ENCODE measurements at places on chromosomes 1 and 21.

GRCh38 chr1:232873412-232873811 lies 68.2 kb downstream of the MAP10 start:
- DNase-seq = no peak

DNA sequence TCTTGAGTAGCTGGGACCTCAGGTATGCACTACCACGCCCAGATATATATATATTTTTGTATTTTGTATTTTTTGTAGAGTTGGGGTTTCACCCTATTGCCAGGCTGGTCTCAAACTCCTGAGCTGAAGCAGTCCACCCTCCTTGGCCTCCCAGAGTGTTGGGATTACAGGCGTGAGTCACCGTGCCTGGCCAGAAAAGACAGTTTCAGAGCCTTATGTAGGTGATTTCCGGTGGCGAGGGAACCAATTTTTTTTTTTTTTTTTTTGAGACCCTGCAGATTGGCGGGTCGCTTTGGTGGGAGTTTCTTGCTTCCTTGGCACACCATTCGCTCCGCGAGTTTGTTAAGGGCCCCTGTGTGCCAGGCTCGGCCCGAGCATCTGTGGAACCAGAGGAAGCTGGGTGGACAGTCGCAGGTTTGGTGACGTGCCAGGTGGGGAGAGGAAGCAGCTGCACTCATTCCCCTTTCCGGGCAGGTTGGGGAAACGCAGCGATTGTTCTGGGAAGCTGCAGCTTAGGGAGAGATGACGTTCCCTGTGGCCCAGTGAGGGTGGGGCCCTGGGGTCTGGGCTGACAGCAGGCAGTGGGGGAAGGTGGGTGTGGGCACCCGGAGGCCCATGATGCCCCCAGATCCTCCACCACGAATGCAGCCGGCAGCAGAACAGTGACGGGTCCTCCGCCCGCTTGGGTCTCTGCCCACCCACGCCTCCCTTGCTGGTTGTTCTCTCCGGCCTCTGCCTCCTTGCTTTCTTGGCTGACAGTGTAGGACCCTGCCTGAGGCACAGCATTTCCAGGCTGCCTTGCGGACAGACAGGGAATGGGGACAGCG lies 25.1 kb downstream of the SPSB1 start:
- no peak for DNase-seq

DNA sequence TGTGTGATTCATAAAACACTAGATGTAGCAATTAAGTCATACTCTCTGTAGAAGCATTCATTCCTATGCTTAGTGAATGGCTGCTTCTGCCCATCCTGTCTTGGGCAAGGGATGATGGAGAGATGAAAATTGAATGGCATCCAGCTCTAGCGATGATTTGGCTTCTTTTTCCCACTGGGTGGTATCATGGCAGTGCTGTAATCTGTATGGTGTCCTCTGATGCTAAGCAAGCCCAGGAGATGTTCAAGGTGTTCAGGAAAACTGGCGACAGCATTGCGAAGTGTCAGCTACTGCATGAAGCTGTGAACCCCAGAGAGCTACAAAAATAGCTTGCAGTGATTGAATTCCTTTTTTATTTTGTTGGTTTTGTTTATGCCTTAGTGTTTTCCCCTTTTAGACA lies 48.9 kb upstream of the LEPR start:
- DNase-seq = no peak

- DNase-seq = no peak
Measured at GRCh38 chr1:155975375-155976061, 2.8 kb downstream of the ARHGEF2 start.

GRCh38 chr1:28885472-28885877 lies 28.9 kb upstream of the EPB41 start:
- DNase-seq = no peak

DNA sequence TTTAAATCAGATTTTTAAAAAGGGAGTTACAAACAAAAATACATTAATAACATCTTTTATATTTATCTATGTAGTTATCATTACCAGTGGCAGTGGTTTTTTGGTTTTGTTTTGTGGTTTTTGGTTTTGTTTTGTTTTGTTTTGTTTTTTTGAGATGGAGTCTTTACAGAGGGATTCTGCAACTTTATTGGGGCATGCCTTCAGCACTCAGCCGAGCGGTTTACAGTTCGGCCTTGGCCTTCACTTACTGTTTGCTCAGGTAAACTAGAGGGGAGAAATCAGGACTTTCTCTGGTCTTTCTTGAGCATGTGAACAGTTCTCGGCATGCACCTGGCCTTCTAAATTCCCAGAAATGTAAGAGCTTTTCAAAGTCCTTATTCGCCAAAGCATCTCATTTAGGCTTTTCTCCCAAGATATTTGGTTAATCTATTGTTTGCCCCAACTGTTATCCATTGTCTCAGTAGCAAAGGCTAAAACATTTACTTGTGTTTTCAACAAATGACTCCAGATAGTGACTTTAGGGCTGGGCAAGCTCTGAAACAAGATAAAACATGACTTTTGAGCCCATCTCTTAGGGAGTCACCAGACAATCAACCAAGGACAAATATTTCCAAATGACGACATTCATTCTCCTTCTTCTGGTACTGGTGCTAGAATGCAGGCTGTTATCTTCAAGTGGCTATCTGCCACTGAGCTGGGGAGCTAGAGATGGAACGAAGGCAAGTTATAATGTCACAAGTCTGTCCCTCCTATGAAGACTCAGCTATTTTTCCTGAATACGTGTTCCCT lies 48.4 kb upstream of the ADORA3 start:
- DNase-seq = no peak

GRCh38 chr1:23459338-23459757 lies 24.6 kb downstream of the ASAP3 start:
- DNase-seq = no peak

DNA sequence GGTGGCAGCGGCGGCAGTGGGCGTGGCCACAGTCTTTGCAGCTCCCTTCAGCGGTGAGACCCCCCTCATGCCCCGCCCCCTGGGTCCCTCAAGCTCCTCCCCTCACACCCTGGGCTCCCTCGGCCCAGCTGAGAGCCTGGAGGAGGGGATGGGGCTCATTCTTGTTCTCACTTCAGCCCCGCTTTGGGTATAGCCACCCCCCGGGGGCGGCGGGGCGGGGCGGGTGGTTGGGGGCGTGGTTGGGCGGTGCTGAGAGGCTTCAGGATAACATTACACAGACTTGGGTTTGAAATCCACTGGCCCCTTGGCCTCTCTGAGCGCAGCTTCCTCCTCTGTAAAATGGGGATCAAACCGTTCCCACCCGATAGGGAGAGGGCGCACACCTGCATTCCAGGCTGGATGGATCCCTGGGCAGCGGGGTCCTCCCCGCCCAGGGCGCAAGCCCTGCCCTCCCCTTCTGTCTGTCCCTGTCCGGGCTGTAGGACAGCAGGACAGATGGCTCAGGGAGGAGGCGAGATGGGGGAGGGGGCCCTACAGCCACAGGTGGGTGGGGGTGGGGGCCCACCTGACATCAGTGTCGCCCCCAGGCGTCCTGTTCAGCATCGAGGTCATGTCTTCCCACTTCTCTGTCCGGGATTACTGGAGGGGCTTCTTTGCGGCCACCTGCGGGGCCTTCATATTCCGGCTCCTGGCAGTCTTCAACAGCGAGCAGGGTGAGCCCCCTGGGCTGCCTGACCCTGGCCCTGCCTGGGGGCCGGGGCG lies 5.1 kb downstream of the CLCNKA start:
- DNase-seq = no peak

DNA sequence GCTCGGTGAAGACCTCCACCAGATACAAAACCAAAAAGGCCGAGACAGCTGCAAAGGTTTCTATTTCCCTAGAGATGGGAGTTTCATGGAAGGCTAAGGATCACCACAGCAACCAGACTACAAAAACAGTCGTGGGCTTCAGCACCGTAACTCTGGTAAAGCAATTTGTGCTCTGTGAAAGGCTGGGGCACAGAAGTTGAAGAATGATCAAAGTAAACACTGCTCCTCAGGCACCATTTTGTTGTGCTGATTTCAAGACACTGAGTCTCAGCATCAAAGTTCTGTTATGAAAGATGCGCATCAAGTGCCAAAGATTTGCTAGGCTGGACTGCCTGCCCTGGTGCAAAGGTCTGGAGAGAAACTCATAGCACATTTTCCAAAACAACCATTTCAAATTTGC lies 116.2 kb downstream of the TGFBR3 start:
- no peak for DNase-seq

DNA sequence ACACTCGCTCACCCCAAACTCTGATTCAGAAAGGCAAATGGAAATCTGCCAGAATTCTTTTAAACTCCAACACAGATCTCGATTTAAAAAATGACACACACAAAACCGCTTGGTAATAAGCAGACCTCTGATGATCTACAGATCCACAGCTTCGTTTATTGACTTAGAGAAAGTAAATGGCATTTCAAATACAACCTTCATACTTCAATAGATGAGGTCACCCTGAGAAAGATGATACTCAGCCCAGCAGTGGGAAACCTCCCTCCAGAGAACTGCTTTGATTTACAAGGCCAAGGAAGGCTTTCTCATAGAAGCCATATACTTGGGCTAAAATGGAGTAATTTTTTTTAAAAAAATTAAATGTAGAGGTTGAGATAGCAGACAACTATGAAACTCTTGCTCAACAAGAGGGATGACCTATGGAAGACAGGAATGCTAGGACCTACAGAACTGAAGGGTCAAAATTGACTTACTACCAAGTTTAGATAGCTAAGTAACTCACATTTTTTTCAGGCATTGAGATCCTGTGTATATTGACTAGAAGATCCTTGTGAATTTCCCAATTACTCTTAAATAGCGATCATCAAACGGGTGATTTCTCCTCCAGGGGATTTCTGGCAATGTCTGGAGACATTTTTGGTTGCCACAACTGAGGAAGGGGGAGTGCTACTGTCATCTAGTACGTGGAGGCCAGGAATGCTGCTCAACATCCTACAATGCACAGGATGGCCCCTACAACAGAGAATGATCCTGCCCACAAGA lies 143.9 kb downstream of the CLIC6 start:
- no peak for DNase-seq

DNA sequence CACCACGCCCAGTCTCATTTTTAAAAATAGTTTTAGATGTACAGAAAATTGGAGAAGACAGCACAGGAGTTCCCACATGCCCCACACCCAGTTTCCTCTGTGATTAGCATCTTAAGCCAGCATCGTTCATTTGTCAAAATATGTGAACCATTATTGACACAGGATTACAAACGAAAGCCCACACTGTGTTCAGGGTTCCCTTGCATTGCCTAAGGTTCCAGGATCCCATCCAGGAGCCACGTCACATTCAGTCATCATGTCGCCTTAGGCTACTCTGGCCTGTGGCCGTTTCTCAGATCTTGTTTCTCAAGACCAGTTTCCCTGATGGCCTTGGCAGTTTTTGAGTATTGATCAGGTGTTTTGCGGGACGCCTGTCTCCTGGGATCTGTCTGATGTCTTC lies 34.7 kb upstream of the TNFRSF1B start:
- no peak for DNase-seq

DNA sequence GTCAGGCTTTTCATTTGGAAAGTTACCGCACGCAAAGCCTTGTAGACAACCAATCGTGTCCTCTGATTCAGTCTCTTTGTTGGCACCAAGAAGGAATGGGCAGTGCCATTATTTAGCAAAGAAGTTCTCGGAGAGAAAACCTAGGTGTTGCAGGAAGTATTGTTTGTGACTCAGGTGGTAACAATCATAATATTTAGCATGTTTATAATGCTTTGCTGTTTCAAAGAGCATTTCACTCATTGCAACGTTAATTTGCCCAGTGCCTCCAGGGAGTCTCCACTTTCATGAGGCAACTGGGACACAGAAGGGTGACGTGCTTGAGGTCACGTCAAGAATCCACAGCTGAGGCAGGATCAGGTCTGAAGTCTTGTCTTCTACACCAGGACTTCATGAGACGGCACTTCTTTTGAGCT lies 31.4 kb downstream of the STPG1 start:
- no peak for DNase-seq

- DNase-seq = no peak
Measured at GRCh38 chr1:210250665-210250997, 18.0 kb downstream of the SERTAD4 start.

GRCh38 chr1:155989242-155990004 lies 11.1 kb upstream of the ARHGEF2 start:
- DNase-seq = peak; percentile 68

- DNase-seq = no peak
Measured at GRCh38 chr1:219185486-219186117, 11.9 kb downstream of the LYPLAL1 start.

DNA sequence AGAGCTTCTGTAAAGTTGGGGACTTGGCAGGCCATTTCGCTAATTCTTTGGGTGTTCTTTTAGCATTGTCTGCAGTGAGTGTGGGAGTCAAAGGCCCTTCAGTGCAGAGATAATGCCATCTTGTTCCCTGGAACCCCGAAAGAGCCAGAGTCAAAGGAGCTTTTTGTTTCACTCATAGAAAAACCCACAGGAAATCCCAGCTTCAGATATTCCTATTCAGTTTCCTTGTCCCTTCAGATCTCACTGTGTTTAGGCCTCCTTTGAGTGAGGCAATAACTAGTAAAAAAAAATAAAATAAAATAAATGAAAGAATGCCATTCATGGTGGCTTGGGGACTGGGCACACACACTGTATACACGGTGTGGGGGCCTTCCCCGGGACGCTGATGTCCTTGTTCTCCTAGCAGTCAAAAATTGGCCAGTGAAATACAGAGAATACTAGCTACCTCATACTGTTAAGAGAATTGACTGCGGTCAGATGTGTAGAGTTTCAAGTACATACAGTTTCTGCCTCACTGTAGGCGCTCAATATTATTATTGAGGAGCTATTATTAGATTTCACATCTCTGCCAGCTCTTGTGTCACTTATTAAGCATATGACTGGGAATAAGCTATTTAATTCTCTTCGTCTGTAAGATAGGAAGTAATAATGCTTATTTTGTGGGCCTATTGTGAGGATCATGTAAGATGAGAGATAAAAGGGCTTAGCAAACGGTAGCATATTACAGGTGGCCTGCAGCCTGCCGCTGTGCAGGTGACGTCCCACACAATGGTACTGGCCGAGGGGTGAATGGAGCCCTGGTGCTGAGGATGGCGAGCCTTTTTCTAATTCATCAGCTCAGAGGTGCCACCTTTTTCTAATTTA lies 16.7 kb downstream of the DISC1 start:
- no peak for DNase-seq

DNA sequence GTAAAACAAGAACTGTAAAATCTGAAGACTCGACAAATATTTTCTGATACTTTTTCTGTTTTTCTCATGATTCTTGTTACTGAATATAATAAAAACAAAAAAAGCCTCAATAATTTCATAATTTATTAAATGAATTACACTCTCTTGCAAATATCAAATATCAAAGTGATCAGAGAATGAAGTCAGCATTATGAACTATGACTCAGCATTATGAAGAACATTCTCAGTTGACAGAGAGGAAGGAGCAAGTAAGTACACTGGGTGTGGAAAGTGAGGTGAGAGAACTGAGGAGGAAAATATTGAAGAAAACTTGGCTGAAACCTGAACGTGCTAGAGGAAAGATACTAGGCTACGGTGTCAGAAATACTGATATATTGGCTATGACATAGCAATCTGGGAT lies 529.5 kb downstream of the KCNT2 start:
- DNase-seq = no peak

- no peak for DNase-seq
Measured at GRCh38 chr1:151035167-151035566, 1.2 kb upstream of the BNIPL start.

GRCh38 chr1:184253921-184254320 lies 132.9 kb upstream of the C1orf21 start:
- DNase-seq = no peak
